ENCODE measurements at places on chromosomes 1 and 21.

GRCh38 chr1:59767119-59767518 lies 47.6 kb upstream of the HOOK1 start:
- no peak for DNase-seq

GRCh38 chr1:160454371-160455152 lies 54.2 kb downstream of the VANGL2 start:
- DNase-seq: no peak

DNA sequence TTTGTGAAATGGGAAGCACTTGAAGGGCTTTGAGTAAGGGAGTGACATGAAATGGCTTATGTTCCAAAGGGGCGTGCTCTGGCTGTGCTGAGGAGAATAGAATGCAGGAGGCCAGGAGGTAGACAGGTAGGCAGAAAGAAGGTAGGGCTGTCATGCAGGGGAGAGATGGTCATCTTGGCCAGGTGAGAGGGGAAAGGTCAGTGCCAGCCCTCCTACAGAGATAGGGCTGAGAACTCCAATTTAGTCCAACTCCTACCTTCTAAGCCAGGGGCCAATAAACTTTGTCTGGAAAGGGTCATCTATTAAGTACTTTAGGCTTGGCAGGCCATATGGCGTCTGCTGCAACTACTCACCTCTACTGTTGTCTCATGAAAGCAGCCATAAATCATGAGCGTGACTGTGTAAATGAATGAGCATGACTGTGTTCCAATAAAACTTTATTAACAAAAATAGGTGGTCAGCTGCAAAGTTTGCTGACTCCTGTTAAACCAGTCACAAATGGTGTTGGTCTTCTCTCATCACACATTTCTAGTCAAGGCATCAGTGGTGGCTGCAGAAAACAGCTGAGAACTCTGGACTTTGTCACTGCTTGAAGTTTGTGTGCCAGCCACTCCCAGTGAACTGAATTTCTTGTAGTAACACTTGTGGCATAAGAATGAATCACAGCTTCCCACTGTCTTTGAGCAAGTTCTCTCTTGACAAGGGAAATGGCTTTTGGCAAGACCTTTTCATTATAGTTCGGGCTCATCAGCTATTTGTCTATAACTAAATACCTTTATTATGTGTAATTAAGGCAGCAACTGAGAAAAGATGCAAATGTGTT lies 32.0 kb upstream of the CD2 start:
- DNase-seq: no peak

DNA sequence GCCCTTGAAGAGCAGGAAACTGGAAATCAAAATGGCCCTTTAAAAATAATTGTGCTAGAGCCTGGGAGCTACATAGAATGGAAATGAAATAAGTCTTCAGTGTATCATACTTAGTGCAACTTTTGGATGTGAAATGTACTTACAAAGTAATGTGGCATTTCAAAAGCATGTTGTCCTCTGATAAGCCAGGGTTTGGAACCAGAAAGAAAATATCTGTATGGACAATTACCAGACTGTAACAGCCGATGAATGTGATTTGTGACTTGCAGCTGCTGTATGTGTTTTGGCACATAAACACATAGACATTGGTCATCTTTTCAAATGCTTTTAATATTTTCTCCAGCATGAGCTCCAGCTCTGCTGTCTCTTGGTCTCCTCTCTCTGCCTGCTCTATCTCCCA lies 546.4 kb downstream of the OMA1 start:
- no peak for DNase-seq

- DNase-seq: no peak
These were observed 60.0 kb downstream of the LRIG2 start for GRCh38 chr1:113133038-113133437.

DNA sequence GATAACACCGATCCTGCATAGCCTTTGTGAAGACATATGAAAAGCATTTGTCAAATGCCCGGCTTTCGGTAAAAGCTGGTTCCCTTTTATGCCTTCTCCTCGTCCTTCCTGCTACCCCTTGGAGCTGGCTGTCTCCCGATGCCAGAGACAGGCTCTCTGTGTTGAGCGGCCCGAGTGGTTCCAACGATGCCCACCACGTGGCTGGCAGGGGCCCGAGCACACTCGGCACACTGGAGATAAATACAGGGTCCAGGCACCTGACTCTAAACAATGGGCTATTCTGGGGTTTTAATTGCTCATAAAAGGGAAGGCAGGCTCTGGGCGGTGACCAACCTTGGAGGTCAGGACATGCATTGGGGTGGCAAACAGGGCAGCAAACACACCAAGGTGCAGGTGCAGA lies 207.1 kb downstream of the HIVEP3 start:
- DNase-seq: no peak

DNA sequence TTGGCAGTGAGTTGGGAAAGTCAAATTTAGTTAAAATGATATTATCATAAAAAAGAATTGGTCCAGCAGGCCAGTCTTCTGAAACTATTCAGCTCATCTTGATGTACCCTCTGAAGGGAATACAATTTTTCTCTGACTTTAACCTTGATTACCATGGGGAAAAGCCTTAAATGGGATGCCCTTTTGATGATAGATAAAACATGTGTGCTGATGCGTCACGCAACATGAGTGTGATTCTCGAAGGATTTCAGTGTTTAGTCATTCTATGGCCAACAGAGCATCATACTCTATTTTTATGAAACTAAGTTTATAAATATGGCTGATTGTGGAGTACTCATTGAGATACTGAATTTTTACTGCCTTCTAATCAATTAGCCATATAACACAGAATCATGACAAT lies 171.5 kb downstream of the ZNF281 start:
- DNase-seq: no peak

- DNase-seq: no peak
These were observed 21.3 kb upstream of the SARS1 start for GRCh38 chr1:109192433-109192832.

GRCh38 chr1:4527819-4528218 lies 126.6 kb upstream of the AJAP1 start:
- DNase-seq: no peak

GRCh38 chr1:34822202-34822601 lies 29.4 kb downstream of the GJA4 start:
- DNase-seq: no peak

DNA sequence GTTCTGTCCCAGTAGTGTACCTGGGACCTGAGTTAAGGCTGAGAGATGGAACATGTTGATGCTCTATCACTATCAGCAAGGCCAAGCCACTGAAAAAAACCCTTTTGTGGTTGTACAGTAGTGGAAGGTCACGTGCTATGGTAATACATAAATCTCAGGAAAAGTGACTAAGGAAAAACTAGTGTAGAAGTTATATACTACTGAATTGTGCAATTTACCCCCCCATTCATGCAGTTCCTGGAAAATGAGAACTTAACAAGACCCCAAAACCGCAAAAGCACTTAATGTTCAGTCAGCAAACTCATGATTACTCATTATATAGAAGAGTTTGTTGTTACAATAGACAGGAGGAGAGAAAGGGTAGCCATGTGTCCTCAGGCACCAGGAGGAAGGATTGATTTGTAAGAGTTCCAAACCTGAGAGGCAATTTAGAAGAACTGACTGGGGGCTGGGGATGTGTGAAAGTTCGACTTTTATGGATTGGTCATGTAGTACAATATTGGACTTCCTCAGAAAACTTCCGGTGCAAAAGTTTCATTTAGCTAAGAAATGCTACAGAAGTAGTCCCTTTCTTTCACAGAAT lies 91.6 kb downstream of the RGL1 start:
- DNase-seq: no peak

- DNase-seq: peak; percentile 28
These were observed 25.3 kb downstream of the CACNA1E start for GRCh38 chr1:181508486-181509165.

GRCh38 chr1:180849031-180849775 lies 63.5 kb upstream of the KIAA1614 start:
- DNase-seq: no peak

DNA sequence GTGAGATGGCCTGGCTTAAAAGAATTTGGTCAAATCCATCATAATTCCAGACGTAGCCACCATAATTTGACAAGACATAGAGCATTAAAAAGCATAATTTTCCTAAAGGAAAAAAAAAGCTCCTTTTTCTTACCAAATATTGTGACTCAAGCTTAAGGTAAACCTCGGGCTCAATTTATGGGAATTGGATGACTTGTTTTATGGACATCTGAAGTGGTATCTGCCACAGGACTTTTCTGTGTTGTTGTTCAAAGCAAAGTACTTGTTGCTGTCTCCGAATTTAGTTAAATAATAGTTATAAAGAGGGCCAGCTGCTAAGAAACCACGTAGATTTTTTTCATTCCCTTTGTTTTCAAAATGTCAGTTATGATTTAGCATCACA lies 1.1 kb downstream of the MPZL1 start:
- DNase-seq: no peak

DNA sequence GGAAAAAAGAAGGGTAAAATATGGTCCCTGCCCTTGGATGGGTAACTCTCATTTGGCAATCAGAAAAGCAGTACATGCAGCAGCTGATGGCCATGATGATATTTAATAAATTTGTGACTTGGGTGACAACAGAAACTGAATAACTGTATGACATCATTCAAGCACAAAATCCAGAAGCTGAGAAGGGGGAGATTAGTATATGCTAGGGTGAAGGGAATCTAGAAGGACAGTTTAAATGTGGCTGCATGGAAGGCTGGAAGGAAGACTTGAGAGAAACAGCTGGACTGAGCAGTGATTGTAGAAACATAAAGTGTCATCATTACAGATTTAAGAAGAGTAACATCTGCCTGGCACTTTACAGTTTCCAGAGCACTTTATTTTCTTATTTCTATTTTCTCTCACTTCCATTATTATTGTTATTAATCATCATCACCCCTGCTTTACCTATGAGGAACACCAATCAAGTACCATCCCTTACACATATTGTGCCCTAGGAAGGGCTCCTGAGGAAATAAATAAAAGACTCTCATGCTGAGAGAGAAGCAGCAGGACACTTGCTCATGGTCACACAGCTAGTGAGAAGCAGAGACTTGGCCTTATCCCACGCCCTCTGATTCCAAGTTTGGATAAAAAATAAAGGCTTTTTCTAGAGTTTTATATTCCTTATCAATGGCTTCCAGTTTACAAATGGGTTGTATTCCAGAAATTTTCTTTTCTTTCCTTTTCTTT lies 207.2 kb downstream of the PBX1 start:
- no peak for DNase-seq

DNA sequence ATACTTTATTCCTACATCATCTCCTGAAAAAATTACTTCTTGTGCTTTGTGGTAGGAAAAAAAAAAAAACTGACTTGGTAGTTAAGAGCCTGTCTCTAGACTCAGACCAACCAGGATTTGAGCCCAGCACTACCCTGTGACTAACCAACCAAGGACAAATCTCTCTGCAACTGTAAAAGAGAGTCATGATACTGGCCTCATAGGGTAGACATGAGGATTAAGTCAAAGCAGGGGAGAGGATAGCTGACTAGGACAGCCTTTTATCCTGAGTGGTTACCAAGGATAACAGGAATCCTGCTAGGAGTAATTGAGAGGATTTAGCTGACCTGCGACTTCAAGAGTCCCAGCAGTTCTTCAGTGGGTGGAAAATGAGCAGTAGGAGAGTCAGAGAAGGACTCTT lies 112.8 kb downstream of the C1orf21 start:
- DNase-seq: no peak

DNA sequence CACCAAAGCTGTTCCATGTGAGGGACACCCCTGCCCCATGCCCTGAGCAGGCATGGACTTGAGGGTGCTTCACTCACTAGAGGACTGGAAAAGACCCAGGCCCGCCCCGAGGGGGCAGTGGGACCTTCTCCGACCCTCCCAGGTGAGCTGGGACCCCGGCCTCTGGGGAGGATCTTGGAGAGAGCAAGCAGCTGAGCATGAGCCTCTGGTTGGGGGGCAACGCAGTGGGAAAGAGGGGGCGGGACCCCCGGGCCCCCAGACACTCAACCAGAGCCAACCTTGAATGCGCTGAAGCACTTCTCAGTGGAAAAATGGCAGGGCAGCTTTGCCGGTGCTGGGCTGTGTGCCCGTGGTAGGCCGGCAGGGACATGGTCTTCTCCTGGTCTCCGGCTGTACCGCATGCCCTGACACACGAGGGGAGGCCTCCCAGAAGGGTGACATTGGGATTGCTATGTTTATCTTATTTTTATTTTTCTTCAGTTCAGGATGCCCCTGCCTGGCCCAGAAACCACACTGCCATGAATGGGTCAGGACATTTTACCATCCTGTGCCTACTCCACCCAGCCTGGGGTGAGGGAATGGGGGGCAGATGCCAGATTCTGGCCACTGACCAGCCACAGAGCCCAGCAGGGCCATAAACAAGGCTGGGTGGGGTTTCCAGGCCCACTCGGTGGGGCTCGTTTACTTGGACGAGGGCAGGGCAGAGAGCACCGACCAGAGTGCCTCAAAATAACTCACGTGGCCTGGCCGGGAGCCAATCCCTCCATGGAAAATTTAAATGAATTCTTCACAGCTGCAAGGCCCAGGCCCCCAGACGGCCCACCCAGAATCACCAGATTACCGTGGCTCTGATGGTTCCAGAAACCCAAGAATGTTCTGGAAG lies 17.2 kb upstream of the LAPTM5 start:
- DNase-seq: no peak

- DNase-seq: no peak
These were observed 141.8 kb downstream of the AKT3 start for GRCh38 chr1:243708210-243708609.

GRCh38 chr1:233389169-233389568 lies 61.6 kb downstream of the MAP3K21 start:
- no peak for DNase-seq

DNA sequence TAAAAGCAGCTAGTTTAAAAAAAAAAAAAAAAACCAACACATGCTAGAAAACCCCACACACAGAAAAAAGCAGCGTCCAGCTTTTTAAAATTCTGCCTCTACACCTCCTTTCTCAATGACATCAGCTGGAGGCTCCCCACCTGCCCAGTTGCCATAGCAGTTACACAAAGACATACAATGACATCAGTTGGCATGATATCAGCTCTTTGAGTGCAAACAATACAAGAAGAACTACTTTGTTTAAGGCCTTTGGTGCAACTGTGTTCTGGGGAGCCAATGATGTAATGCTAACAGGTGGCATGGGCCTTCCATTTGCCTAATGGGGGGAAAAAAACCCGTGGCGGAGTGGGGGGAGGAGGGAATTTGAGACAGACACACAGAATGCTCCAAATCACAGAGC lies 32.9 kb downstream of the DUSP10 start:
- DNase-seq: peak; percentile 70

DNA sequence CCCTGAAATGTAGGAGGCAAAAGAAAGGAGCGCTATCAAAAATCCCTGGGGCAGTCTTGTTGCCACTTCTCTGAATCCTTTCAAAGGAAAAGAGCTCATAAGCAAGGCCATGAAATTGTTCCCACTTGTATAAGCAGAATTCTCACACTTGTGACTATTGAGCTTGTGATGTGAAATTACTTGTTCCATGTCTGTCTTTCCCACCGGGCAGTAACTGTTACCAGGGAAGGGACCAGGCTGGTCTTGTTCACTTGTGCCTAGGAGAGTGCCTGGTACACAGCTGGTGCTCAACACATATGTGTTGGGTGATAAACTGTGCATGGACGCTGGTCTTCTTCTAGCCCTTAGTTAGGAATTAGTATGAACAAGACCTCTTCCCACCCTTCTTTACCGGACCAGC lies 150.6 kb downstream of the CDC7 start:
- DNase-seq: no peak

- DNase-seq: no peak
These were observed 699 bp downstream of the ECHDC2 start for GRCh38 chr1:52920791-52921291.

All from retinal pigment epithelial cell (primary cell).